ENCODE measurements at places on chromosomes 2 and 18.

- H3K27ac ChIP-seq, result no peak overlapping the region
- no peak for DNase-seq
- H3K4me1 ChIP-seq, result no peaks in the 10 kb centered on the region
- no peaks in the 10 kb centered on the region for H3K36me3 ChIP-seq
- H3K27me3 ChIP-seq, result no peaks in the 10 kb centered on the region
- H3K4me3 ChIP-seq, result no peak overlapping the region
These were observed 754.1 kb upstream of the SLC8A1 start for GRCh38 chr2:41206004-41206403.

- peaks cover 19% of the 10 kb centered on the region for H3K4me1 ChIP-seq
- DNase-seq, result no peak
- H3K27ac ChIP-seq, result peak overlapping the region; percentile 4
- no peak overlapping the region for H3K4me3 ChIP-seq
- no peaks in the 10 kb centered on the region for H3K27me3 ChIP-seq
These were observed 22.3 kb downstream of the CLASP1 start for GRCh38 chr2:121626777-121627524.

- H3K27me3 ChIP-seq, result peaks cover 13% of the 10 kb centered on the region
- no peak overlapping the region for H3K27ac ChIP-seq
- no peaks in the 10 kb centered on the region for H3K4me1 ChIP-seq
- no peak overlapping the region for H3K4me3 ChIP-seq
- no peaks in the 10 kb centered on the region for H3K36me3 ChIP-seq
These were observed 301.2 kb downstream of the NCKAP5 start for GRCh38 chr2:133266926-133267590.

GRCh38 chr2:156489750-156490465 lies 53.7 kb downstream of the GPD2 start:
- H3K27me3 ChIP-seq, result no peaks in the 10 kb centered on the region
- H3K4me1 ChIP-seq, result peaks cover 36% of the 10 kb centered on the region
- no peaks in the 10 kb centered on the region for H3K36me3 ChIP-seq
- H3K27ac ChIP-seq, result no peak overlapping the region
- no peak for DNase-seq
- H3K4me3 ChIP-seq, result no peak overlapping the region

DNA sequence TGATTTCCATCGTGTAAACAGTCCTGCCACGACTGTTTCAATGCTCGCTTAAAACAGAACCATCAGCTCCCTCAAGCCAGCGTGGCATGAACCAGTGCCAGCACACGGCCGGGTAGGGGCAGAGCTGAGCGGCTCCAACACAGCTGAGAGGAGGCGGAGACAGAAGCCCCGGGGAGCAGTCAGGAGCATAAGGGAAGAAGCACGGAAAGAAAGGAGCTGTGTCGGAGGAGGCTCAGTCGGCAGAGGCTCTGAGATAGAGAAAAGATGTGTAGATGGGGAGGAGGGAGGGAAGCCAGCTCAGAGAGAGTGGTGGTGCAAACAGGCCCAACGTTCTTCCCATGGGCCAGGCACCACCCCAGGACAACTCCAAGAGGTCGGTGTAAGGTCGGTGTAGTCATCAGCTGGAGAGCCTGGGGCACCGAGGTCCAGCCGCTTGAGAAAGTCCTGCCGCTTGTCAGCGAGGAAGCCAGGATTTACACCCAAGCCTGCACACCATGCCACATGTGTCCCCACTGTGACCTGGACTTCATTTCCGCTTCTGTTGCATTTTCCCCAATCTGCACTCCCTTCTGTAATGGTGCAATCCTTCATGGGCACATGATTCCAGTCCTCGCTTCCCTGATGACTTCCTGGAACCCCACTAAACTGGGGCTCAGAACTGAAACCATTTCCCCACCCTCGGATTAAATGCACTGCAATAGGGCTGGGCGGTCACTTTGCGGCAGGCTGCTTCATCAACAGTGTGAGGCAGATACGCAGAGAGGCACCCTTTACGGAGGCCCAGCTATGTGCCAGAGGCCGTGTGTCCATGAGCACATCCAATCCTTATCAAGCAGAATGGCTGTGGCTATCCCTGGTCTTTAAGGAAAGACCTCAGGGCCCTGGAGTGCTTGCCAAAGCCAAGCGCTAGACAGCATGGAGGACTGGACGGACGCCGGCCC lies 43.5 kb downstream of the CYP27C1 start:
- no peaks in the 10 kb centered on the region for H3K4me1 ChIP-seq
- no peaks in the 10 kb centered on the region for H3K36me3 ChIP-seq
- no peak overlapping the region for H3K4me3 ChIP-seq
- DNase-seq, result no peak
- no peak overlapping the region for H3K27ac ChIP-seq
- peaks cover 27% of the 10 kb centered on the region for H3K27me3 ChIP-seq

DNA sequence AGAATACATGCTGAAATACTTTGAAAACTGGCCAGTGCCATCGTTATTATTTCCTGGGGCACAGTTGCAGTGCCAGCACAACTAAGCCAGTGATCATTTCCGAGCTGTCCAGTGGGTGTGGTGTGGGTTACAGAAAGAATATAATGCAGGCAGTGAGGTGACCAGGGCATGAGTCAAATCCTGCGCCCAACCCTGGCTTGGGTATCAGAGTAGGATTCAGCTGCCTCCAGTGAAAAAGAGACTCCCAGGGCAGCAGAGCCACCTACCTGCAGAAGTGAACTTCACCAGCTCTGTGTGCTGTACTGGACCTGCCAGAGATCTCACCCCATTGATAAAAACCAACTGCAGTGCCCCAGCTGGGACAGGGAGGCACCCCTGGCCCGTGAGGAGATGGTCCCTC lies 18.0 kb downstream of the SLC9A2 start:
- H3K36me3 ChIP-seq, result no peaks in the 10 kb centered on the region
- no peak for DNase-seq
- peaks cover 34% of the 10 kb centered on the region for H3K27me3 ChIP-seq
- H3K4me1 ChIP-seq, result no peaks in the 10 kb centered on the region

All from central memory CD8-positive, alpha-beta T cell (primary cell).